Astrocyte of the spinal cord (primary cell): ENCODE measurements at places on chromosomes 1 and 21.

GRCh38 chr1:20982316-20982715 is 194.4 kb downstream of the EIF4G3 start:
- DNase-seq: peak; percentile 38

DNA sequence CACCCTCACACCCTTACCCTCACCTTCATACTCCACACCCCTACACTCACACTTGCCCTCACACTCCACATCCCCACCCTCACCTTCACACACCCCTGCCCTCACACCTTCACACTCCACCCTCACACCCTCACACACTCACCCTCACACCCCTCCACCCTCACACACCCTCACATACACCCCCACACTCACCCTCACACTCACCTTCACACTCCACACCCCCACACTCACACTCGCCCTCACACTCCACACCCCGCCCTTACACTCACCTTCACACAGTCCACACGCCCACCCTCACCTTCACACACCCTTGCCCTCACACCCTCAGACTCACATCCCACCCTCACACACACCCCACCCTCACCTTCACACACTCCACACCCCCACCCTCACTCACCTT is 43.6 kb upstream of the EDN2 start:
- DNase-seq: no peak

DNA sequence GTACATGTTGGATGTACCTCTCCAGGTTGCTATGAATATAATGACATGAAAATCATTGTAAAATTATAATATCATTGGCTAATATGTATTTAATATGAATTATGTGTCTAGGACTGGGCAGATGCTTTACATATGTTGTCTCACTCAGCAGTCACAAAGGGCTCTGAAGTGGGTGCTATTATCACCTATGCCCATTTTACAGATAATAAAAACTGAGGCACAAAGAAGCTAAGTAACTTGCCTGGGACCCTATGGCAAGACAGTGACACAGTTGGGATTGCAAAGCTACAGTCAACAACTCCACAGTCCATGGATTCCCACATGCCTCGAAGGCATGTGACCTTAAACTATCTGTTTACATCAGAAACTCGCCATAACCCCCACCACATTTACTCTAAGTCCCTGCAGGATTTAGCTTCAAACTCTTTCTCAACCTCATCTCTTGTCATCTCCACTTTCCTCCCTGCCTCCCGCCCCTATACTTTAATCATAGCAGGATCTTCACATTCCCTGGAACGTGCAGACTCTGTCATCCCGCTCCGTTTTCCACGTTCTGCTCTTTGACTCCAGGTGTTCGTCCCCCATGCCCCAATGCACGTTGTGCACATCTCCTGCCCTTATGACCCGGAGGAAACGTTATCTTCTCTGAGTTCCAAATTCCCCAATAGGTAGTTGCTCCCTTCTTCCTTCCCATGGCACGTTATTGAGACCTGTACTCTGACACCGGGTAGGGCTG is 143.0 kb upstream of the NRIP1 start:
- no peak for DNase-seq

DNA sequence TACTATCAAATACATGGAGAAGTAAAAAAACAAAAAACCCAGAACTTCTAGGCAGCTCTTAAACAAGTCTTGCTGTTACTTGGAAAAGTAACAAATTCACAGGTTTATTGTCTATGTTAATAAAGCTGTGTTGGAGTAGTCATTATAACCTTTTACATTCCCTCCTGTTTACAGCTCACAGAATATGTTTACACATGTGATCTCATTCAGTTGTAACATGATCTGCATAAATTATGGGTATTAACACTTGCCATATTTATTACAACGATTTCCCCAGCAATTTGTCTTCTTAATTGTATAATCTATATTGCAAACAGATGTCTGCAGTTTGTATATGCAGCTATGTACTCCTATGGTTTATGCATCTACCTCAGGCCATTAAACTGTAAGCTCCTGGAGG is 28.6 kb downstream of the ERG start:
- DNase-seq: no peak

GRCh38 chr1:21392587-21393263 is 47.2 kb upstream of the NBPF3 start:
- DNase-seq: no peak

DNA sequence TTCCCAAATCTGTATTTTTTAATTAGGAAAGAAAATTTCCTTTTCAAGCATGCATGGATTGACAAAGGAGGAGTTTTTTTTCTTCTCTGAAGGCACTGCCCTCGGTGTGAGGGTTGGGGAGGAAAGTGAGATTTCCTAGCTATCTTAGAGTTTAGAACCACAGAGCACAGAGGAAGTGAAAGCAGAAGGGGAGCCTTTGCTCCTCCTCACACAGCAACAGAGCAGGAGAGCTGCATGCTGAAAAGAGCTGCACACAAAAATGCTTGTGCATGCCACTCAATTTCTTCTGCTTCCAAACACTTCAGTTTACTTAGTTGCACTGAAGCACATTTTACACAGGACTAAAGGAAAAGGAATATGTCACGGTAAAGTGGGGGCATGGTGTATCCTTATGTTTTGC is 308.1 kb downstream of the GPATCH2 start:
- no peak for DNase-seq

GRCh38 chr1:1779691-1780597 is 1.7 kb upstream of the NADK start:
- DNase-seq: peak; percentile 37

DNA sequence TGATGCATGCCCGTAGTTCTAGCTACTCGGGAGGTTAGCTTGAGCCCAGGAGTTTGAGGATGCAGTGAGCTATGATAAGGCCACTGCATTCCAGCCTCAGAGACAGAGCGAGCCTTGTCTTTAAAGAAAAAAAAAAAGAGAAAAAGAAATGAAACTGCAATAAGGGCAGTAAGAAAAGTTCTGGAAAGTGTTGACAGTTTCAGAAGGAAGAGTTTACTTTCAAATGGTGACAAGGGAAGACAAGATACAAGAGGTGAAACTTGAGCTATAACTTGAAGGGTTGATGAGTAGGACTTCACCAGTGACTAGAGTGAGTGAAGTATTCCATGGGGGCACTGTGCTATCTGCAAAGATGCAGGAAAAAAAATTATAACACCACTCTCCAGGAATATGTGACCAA is 125.0 kb downstream of the AKT3 start:
- no peak for DNase-seq

- no peak for DNase-seq
Observed at GRCh38 chr1:1609822-1610485, 5.3 kb upstream of the MIB2 start.

- DNase-seq: no peak
Observed at GRCh38 chr21:41451753-41452676, 26.0 kb downstream of the MX1 start.

GRCh38 chr1:37147392-37147831 is 113.1 kb upstream of the GRIK3 start:
- DNase-seq: no peak

DNA sequence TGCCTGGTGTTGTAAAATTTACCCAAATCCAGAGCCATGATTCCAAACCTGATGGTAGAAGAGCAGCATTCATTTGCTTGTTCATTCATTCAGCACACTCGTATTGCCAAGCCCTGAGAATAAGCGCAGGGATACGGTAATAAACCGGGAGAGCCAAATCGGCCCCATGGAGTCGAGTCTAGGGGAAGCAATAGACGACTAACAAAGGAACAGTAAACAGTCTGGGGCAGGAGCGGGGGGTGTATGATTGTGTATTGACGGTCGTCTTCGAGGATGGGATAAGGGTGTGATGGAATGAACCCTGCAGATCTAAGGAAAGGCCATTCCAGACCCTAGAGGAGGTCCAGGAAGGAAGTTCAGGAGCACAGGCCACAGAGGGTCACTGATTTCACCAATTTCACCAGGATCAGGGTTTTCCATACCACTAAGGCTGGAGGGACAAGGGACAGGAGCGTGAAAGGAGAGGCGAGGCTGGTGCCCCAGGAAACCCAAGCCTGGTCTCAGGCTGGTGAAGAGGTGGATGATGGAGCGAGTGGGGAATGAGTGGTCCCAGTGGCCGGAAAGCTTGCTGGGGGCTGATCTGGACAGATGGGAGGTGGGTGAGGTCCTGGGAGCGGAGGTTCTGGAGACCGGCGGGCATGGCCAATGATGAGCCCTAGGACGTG is 61.1 kb upstream of the PDE9A start:
- DNase-seq: no peak

- DNase-seq: no peak
Observed at GRCh38 chr1:52098139-52098871, 42.2 kb downstream of the BTF3L4 start.

GRCh38 chr1:210259561-210259960 is 27.0 kb downstream of the SERTAD4 start:
- peak; percentile 88 for DNase-seq

- peak; percentile 18 for DNase-seq
Observed at GRCh38 chr1:82562448-82562847, 761.7 kb downstream of the ADGRL2 start.

DNA sequence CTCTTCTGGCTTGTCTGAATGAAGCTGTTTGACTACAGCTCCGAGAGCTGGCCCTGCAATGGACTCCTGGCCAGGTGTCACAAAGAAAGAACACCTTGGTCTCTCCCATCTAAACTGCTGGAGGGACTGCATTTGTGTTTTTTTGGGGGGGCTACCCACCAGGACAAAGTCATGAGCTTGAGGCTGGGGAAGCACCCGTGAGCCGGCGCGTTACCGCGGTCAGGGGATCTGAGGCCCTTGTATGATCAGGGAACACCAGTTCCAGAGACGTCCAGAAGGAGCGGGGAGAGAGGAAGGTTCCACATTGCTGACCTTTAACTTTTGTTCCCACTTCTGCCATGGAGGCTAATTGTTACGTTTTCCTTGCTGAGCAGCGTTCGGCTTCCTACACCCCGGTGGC is 84.5 kb upstream of the C1orf174 start:
- no peak for DNase-seq

GRCh38 chr1:162275622-162276175 is 101.0 kb downstream of the SPATA46 start:
- no peak for DNase-seq
